NCI-H146 (cell line): ENCODE measurements at places on chromosomes 4 and X.

- DNase-seq = no peak
Measured at GRCh38 chrX:23385242-23385641, 50.6 kb downstream of the PTCHD1 start.

GRCh38 chr4:16139066-16139945 is 55.5 kb upstream of the PROM1 start:
- no peak for DNase-seq

- no peak for DNase-seq
Measured at GRCh38 chr4:16496501-16496900, 270.2 kb upstream of the TAPT1 start.

DNA sequence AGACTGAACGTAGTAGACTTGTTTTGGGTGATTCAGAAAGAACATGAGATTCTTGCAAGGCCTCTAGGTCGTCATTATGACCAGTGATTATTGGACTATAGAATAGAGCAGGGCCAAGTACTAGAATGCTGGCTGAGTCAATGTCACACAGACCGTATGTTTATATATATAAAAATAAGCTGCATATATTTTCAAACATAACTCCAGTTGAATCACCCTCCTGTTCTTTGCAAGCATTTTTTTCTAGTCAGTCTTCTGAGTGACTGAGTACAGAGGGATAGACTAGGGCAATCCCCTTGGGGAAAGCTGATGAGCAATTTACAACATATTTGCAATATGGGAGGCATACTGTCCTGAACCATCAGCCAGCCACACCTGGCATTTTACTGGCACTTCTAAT is 48.4 kb upstream of the PRPS1 start:
- no peak for DNase-seq

GRCh38 chr4:91198951-91199350 is 1071.8 kb downstream of the CCSER1 start:
- DNase-seq = no peak

DNA sequence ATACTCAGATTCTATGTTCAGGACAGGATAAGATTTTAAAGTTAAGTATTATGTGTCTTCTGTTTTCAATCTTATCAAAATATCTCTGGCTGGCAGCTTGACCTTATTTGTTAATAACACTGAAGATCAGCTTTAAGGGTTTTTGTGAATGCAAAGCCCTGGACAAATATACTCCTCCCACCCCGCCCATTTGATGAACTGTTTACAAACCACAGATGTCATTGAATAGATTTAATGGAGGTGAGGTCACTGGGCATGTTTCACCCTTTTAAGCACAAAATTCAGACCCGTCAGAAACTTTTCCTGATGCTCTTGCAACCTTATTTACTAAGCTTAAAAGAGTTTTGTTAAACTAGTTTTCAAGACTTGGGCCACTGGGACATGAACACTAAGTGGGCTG is 10.1 kb upstream of the CXCL8 start:
- DNase-seq = peak; percentile 51

GRCh38 chr4:104064646-104065577 is 345.1 kb upstream of the TACR3 start:
- peak; percentile 42 for DNase-seq

- DNase-seq = peak; percentile 50
Measured at GRCh38 chrX:153469811-153470410, 465 bp downstream of the HAUS7 start.

- no peak for DNase-seq
Measured at GRCh38 chr4:67071641-67072040, 473.7 kb downstream of the CENPC start.

- DNase-seq = no peak
Measured at GRCh38 chrX:115372152-115372551, 82.6 kb downstream of the LUZP4 start.

DNA sequence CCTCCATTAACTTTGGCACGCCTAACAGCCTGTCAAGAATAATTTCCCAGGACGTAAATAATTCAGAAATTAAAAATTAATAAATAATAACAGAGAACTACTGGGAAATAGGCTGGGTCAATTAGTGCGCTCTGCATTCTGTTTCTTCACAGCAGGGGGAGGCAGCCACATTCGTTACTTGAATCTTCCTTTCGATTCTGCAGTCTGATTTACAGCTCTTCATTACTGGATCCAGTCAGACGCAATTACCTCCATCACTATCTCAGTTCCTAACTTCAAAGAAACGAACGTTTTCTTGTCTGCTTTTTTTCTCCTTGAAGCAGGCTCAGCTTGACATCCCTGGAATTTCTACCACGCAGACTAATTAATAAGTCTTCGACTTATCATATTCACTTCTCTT is 9.0 kb upstream of the RPL34 start:
- no peak for DNase-seq

- DNase-seq = no peak
Measured at GRCh38 chrX:5681159-5681558, 547.5 kb downstream of the NLGN4X start.

GRCh38 chr4:138870737-138871554 is 144.6 kb upstream of the NOCT start:
- peak; percentile 67 for DNase-seq

- DNase-seq = peak; percentile 97
Measured at GRCh38 chrX:47361538-47362511, 8.6 kb upstream of the ZNF157 start.

DNA sequence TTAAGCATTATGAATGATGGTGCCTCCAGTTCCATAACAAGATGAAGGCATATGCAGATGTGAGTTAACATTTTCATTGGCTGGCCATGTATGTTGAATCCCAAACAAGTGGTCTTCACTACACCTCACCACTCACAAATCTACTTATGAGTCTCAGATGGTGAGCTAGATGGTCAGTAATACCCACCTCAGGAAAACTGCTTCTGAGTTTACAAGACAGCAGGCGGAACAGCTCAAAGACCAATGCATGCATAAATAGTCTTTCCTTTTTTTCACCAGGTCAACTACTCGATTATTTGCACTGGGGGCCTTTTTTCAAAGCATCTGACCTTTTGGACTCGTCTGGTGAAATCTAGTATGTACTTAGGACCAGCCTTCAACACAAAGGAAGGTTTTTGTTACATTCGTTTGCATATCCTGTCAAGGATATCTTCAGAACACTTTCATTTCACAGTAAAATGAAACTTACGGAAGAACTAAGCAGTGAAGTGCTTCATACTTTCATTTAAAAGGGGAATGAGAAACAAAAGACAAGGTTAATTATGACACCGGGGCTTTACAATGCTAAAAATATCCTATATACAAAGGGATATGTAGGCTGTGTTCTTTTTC is 23.1 kb upstream of the TLR7 start:
- DNase-seq = peak; percentile 5

GRCh38 chr4:139214039-139214534 is 37.1 kb upstream of the ELF2 start:
- DNase-seq = no peak

DNA sequence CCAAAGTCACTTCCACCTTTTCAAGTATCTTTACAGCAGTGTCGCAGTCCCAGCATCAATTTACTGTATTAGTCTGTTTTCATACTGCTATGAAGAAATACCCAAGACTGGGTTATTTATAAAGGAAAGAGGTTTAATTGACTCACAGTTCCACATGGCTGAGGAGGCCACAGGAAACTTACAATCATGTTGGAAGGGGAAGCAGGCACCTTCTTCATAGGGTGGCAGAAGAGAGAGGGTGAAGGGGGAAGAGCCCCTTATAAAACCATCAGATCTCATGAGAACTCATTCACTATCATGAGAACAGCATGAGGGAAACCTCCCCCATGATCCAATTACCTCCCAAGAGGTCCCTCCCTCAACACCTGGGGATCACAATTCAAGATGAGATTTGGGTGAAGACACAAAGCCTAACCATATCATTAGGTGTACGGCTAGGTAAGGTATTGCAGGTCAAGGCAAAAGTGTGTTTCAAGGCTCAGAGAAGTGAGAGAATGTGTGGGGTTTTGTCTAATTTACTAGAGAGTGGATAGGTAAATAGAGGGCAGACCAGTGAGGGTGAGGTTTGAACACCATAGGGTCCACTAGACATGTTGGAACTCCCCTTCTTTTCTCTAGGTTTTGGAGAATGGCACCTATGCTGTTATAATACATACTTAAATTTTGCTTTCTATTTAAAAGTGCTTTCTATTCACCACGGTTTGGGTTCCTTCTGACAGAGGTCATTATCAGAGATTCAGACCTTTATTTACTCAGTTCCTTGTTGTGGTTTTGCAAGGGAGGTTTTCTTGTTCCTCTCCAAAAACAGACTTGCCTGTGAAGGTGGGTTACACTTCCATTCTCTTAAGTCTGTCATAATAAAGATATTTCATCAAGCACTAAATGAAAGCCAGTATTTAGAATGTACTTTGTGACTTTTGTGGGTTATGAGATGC is 186.6 kb downstream of the CPEB2 start:
- DNase-seq = no peak

- DNase-seq = no peak
Measured at GRCh38 chrX:136899221-136899620, 18.7 kb upstream of the RBMX start.
